ENCODE measurements at places on chromosomes 13 and 19.

GRCh38 chr13:43124490-43124889 is 101.1 kb downstream of the DNAJC15 start:
- no peak for DNase-seq

- no peak for DNase-seq
These were observed 10.9 kb downstream of the B3GNT8 start for GRCh38 chr19:41416194-41416674.

- DNase-seq: no peak
These were observed 65.3 kb upstream of the KLHL1 start for GRCh38 chr13:70173598-70173959.

DNA sequence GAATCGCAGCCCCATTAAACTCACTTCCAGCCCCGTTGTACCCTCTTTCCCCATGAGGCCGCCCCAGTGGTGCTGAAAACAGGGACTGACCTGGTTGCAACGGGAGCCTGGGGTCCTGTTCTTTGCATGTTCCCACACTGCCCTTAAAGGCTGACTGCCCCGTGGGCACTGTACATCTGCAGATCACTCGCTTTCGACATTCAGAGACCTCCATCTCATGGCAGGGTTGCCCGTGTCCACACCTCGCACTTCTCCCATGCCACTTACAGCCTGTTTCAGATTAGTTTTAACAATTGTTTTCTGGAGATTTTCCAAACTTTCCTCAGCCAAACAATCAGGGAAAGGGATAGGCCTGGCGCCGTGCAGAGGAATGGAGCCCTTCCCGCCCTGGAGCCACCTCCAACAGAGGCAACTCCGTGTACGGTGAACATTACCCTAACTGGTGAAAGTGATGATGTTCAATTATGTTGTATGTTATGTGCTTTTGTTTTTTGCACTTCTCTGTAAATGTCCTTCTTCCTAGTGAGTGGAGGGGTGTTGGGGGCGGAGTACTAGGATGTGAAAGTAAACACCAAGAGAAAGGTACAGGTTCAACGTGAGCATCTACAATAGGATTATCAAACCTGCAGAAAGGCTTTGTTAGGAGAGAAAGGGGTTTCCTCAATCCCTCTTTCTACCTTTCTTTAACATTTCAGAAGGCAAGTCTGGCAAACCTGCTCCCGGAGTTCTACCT is 262.8 kb downstream of the FOXO1 start:
- no peak for DNase-seq

GRCh38 chr19:29378126-29378525 is 147.7 kb upstream of the VSTM2B start:
- DNase-seq: no peak

DNA sequence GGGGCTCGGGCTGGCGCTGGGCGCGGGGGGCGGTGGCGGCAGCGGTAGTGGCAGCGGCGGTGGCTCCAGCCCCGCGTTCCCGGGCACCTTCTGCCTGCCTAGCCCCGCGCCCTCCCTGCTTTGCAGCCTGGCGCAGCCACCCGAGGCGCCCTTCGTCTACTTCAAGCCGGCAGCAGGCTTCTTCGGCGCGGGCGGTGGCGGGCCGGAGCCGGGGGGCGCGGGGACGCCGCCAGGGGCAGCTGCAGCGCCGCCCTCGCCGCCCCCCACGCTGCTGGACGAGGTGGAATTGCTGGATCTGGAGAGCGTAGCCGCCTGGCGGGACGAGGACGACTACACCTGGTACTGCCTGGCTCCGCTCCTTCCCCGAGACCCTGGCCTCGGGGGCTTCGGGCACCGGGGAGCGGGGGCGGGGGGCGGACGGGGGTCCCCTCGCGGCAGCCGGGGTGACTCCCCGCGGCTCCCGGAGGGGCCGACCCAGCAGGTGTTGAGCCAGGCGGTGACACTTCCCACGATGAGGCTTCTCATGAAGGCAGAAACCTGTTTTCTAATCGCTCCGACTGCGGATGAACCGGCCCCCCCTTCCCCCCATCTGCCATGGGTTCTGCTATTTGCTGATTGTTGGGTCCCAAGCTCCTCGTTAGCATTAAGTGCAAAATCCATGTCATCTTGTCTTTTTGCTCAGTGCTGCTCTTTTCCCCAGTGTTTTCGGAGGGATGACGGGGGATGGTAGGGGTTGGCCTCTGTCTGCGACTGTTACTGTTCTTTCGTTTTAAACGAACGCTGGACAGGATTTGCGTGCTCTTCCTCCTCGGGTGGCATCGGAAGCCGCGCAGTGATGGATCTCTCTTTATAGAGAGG is 943 bp downstream of the SLAIN1 start:
- peak; percentile 24 for DNase-seq

DNA sequence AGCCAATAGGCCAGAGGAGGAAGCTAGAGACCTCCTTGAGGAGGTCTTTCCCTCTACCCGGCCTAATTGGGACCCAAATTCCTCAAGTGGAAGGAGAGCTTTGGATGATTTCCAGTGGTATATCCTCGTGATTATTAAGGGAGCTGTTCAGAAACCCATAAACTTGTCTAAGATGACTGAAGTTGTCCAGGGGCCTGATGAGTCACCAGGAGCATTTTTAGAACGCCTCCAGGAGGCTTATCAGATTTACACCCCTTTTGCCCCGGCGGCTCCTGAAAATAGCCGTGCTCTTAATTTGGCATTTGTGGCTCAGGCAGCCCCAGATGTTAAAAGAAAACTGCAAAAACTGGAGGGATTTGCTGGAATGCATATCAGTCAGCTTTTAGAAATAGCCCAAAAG is 198.1 kb downstream of the ZNF486 start:
- DNase-seq: no peak
